Forelimb muscle (tissue), 1 donor: ENCODE measurements at places on chromosomes 11 and 22.

DNA sequence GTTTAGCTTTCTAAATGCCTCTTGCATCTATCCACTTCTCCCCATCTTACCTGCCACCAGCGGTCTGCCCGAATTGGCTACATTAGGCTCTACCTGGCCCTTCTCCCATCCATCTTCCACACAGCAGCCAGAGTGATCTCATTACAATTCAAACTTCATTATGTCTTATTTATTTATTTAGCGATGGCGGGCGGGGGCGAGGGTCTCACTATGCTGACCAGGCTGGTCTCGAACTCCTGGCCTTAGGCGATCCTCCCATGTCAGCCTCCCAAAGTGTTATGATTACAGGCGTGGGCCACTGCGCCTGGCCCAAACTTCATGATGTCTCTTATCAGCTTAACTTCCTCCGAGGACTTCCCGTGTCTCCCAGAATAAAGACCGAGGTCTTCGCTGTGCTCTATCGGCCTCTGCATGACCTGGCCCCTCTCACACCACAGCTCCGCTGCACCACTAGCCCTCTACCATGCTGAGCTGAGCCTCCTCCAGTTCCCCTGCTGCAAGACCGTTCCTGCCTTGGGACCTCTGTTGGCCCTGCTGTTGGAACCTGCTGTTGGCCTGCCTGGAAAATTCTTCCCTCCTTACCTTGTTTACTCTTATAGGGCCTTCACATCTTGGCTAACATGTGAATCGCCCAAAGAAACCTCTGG, 870 bp upstream of the CTTN start:
- DNase-seq: no peak

- peak; percentile 48 for DNase-seq
These were observed 27.4 kb upstream of the ST14 start for GRCh38 chr11:130131961-130132850.

- no peak for DNase-seq
These were observed 78.7 kb upstream of the SEPTIN5 start for GRCh38 chr22:19635644-19636043.

DNA sequence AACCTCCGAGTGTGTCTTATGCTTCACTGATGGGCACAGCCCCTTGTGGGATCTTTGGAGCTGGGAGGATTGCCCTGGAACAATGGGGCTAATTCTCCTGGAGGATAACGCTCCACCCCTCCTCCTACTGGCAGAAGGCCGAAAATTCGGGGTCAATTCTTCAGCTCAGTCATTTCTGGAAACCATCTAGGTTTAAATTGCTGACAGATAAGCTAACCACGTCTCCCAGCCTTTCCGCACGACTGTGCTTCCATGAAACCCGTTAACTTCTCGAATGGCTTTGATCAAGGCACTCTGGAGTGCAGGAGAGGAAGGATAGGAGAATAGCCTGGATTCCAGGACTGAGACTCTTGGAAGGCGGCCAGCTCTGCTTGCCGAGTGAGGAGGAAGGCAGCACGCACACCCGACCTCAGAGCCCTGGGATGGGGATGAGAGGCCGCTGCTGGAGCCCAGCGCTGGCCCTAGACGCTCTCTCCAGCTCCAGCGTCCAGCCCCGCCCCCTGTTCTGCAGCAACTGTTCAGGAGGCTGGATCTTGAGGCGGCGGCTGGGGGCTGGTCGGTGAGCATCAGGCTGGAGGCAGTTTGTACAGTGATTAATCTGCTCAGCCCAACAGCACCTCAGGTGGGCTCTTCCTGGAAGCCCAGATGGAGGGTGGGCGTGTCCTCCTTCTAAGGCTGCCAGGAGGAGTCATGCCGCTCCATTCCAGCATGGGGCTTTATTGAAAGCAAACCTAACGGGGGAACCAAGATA, 176.7 kb upstream of the NCAM1 start:
- no peak for DNase-seq

DNA sequence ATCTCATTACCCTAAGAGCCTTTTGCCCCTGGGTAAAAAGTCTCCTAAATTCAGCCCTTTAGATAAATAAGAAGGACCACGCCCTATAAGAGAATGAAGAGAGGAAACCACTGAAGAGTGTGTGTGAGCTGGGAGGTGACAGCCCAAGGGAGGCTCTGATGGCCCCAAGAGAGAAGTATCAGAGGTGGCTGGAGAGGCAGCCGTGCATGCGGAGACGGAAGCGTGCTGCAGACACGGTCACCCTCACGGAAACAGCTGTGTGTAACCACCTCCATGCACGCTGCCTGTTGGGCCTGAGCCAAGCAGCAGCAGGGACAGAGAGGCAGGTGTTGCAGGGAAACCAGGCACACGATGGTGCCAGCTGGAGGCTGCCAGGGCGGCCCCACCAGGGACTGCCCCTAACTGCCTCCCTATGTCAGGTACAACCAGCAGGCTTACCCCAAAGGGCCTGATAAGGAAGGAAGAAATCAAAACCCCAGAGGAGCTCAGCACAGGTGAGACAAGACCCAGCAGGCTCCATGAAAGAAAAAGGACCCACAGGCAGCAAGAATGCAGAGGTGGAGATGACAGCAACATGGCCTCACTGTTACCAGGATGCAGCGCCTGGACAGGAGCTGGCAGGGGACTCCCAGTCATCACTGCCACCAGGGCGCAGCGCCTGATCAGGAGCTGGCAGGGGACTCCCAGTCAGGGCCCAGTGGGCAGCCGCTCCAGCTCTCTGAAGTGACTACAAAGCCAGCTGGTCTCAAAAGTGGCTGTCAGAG, 7.8 kb downstream of the LARGE2 start:
- no peak for DNase-seq

DNA sequence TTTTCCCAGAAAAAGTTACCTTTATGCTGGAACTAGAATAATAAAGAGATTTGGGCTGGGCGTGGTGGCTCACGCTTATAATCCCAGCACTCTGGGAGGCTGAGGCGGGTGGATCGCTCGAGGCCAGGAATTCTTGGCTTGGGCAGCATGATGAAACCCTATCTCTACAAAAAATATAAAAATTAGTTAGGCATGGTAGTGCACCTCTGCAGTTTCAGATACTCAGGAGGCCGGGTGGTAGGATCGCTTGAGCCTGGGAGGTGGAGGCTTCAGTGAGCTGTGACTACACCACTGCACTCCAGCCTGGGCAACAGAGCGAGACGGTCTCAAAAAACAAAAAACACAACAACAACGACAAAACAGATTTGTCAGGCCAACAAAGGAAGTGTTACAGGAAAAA, 119.3 kb upstream of the OR9Q1 start:
- DNase-seq: no peak

DNA sequence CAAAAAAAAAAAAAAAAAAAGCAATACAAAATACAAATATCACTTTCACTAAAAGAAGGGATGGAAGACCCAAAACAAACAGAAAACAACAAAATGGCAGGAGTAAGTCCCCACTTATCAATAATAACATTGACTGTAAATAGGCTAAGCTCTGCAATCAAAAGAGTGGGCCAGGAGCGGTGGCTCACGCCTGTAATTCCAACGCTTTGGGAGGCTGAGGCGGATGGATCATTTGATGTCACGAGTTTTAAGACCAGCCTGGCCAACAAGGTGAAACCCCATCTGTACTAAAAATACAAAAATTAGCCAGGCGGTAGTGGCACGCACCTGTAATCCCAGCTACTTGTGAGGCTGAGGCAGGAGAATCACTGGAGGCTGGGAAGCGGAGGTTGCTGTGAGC, 9.8 kb upstream of the PPP6R3 start:
- no peak for DNase-seq

DNA sequence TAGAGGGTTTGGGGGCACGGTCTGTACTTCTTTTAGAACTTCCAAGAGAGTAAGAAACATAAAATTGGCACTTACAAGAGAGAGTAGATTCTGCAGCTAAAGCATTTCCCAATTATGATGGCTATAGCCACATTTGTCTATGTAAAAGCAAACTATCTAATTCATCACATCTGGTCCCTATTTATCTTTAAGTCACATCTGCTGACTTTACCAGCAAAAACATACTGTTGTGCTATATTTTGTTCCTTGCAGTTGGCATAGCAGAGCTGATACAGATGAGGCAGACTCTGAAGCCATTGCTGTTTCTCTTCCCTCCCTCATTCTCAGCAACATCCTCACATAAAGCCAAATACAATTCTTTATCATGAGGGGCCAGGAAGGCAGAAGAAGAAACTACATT, 1533.5 kb upstream of the RAG2 start:
- DNase-seq: no peak

DNA sequence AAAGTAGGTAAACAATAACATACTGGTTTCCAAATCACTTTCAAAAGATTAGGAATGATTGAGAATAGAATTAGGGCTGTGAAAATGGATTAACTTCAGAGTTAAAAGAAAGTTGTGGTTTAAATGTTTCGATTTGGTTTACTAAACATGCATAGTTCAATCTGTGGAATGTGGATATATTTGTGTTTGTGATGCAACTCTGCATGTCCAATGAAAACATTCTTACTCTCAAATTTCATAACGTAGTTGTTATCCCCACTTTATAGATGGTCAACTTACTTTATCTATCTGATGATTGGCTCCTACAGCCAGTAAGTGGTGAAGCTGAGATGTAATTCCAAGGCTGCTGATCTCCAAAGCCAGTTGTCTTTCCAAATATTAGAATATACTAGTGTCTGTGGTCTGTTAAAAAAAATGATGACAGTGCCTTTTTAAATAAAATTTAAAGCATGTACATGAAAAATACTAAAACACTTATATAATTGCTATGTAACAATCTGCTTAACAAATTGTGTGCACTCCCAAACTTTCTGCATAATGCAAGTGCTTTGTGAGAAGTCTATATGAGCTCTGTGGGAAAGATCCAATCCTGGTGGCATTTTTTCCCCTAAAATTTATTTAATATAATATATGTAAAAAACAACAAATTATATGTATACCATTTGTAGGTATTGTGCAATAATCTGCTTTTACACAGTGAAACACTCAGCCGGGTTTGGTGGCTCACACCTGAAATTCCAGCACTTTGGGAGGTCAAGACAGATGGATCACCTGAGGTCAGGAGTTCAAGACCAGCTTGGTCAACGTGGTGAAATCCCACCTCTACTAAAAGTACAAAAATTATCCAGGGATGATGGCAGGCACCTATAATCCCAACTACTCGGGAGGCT, 9.7 kb upstream of the SIK3 start:
- DNase-seq: no peak

- DNase-seq: no peak
These were observed 50.3 kb downstream of the RPS6KA4 start for GRCh38 chr11:64409278-64409677.

- DNase-seq: no peak
These were observed 6.4 kb downstream of the RAPSN start for GRCh38 chr11:47442514-47442913.

DNA sequence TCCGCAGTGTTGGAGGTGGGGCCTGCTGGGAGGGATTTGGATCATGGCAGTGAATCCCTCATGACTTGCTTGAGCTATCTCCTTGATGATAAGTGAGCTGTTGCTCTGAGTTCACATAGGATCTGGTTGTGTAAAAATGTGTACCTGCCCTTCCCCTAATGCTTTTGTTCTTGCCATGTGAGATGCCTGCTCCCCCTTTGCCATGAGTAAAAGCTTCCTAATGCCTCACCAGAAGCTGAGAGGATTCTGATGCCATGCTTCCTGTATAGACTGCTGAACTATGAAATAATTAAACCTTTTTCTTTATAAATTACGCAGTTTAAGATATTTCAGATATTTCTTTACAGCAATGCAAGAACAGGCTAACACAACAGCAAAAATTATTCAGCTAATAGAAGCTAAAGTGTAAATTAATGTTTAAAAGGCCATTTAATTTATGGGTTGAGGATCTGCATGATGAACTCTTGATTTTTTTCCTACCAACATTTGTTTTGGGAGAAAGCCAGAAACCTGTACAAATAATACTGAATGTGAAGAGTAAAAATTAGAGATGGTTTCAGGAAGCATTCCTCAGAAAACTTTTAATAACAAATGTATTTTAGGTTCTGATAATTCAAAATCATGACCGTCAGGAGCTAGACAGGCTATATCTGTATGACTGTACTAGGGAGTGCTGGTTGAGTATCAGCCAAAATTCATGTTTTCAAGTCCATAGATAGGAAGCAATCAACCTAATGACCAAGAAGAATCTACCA, 177.5 kb upstream of the GRIA4 start:
- no peak for DNase-seq

DNA sequence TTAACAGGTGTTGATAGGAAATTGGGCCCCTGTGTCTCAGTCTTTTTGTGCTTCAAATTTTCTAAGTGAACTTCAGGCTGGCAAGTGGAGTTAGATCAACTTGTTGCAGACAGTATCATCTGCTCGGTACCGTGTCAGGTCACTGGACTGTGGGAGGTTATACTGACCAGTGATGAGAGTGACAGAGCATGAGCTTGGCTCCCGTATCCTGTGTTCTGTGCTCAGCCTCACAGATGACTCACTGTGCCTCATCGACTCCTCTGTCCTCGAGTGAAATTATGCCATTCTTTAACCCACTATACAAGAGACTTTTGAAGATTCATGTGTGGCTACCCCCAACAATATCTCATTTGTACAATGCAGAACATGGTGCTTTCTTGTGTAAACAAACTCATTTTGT, 7.9 kb downstream of the GRAP2 start:
- DNase-seq: no peak

GRCh38 chr11:73406619-73407018, 30.4 kb downstream of the RELT start:
- no peak for DNase-seq

GRCh38 chr22:46694416-46695170, 43.5 kb downstream of the CERK start:
- no peak for DNase-seq

DNA sequence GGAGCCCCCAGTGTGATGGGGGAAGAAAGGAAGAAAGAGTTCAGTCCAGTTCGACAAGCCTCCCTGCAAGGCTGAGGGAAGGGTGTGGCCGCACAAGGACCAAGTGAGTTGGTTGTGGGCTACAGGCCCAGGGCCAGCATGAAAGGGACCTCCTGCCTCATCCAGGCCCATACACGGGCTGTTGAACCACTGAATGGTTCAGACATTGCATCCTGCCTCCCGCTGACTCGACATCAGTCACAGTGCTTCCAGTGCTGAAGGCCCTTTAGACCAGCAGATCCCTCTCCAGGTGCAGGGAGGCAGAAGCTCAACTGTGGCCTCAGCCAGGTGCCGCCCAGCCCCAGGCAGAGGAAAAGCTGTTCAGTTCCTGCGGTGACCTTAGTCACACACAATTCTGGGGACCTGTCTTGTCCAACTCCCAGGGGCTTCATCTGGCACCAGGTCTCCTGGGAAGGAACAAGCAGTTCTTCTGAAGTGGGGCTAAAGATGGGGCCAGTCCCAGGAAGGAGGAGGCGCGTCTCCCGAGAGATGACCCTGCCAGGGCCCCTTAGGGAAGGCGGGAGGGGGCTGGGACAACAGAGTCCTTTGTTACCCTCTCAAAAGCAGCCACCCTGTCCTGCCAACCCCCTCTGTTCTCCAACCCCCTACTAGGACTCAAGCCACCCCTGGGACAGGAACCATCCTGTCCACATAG, 6.6 kb downstream of the ARRB1 start:
- DNase-seq: no peak

GRCh38 chr11:78039919-78040671, 17.0 kb upstream of the KCTD14 start:
- no peak for DNase-seq

GRCh38 chr11:85269109-85269508, 358.0 kb downstream of the DLG2 start:
- no peak for DNase-seq
